GM23248 (cell line): ENCODE measurements at places on chromosomes 3 and 15. TPM values are rescaled to one million over a fixed set of nuclear protein-coding genes. Genes with fewer than 3 reads are reported as not detected.

DNA sequence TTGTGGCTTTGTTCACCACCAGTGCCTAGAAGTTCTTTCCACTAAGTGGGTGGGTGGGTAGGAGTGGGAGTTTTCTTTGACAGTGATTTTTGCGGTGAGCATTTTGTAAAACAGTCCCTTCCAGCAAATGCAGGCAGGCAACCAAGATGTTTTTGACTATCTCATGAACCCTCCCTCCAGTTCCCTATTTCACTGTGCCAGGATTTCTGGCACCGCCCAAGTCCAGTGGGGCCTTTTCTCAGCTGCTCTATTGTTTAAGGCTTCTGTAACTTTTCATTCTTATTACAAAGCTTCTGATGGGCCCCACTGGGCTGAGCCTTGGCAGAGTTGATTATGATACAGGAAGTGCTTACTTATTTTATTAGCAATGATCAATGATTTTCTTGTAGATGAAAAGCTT is 236.0 kb downstream of the EDEM1 start:
- no peaks in the 10 kb centered on the region for H3K36me3 ChIP-seq
- no peak overlapping the region for H3K4me3 ChIP-seq
- H3K4me1 ChIP-seq, result no peaks in the 10 kb centered on the region
- no peaks in the 10 kb centered on the region; the same call in 1 of the 2 replicates for H3K27me3 ChIP-seq
- H3K27ac ChIP-seq, result no peak overlapping the region

Gene COL8A1
- 164 TPM in 2 replicates for polyA plus RNA-seq

GRCh38 chr15:73051807-73052652 is at the start of gene NEO1:
NEO1 (plus strand) TSS chr15:73052463; CDS start chr15:73052676, 213 bp downstream.
- H3K4me3 ChIP-seq, result peak within 1 kb of the TSS; percentile 99
- H3K27me3 ChIP-seq, result peaks cover 11% of the 10 kb centered on the region; the same call in 1 of the 2 replicates
- H3K27ac ChIP-seq, result no peak within 1 kb of the TSS

Gene IL17RE
- 0.24 and 0.27 TPM in 2 replicates for polyA plus RNA-seq

Gene UROC1
- polyA plus RNA-seq, result not detected in 2 replicates

DNA sequence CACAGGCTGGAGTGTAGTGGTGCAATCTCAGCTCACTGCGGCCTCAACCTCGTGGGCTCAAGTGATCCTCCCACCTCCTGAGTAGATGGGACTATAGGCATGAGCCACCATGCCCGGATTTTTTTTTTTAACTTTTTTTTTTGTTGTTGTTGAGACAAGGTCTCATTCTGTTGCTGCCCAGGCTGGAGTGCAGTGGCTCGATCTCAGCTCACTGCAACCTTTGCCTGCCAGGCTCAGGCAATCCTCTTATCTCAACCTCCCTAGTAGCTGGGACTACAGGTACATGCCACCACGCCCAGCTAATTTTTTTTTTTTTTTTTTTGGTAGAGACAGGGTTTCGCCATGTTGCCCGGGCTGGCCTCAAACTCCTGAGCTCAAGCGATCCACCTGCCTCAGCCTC is 64.1 kb downstream of the NOX5 start:
- H3K27ac ChIP-seq, result no peak overlapping the region
- H3K4me1 ChIP-seq, result peaks cover 17% of the 10 kb centered on the region
- H3K4me3 ChIP-seq, result no peak overlapping the region
- H3K36me3 ChIP-seq, result no peaks in the 10 kb centered on the region
- no peak for DNase-seq
- no peaks in the 10 kb centered on the region for H3K27me3 ChIP-seq

- no peak for DNase-seq
- 0 out of 2 replicates have a peak, but pooled peaks cover 4% of the 10 kb centered on the region for H3K27me3 ChIP-seq
- no peak overlapping the region for H3K27ac ChIP-seq
- H3K36me3 ChIP-seq, result no peaks in the 10 kb centered on the region
- no peak overlapping the region for H3K4me3 ChIP-seq
Observed at GRCh38 chr3:32675650-32676049, 9.3 kb upstream of the CNOT10 start.

DNA sequence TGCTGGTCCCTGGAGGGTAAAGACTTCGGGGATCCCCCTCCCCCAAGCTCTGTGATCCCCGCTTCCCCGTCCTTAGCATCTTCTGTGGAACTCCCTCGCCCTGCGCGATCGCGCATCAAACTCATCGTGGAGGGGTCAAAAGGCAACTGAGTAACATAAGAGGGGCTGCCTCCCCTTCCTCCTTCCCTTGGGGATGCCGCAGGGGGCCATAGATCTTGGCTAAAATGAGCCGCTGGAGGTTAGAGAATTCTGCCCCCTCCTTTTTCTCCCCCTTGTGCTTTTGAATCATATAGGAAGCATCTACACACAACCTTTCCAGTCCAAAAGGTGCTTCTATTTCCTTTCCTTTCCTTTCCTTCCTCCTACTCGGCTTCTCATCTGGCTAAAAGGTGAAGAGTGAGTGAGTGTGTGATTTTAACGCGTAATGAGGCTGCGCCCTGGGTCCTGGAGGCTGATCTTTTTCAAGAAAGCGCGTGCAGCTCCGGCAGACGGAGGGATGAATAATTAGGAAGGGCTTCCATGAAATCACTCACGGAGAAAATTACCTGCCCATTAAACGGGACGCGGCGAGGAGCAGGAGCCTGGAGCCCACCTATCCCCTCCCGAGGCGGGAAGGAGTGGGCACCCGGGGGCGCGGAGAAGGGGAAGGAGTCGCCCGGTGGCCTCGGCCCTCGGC is 831 bp upstream of the ROBO2 start:
- H3K4me1 ChIP-seq, result peaks cover 7% of the 10 kb centered on the region; the same call in 1 of the 2 replicates
- H3K36me3 ChIP-seq, result no peaks in the 10 kb centered on the region
- H3K27ac ChIP-seq, result no peak overlapping the region
- peak; percentile 32 for DNase-seq

- peaks cover 61% of the 10 kb centered on the region for H3K4me1 ChIP-seq
- H3K27ac ChIP-seq, result no peak overlapping the region
- peak overlapping the region; percentile 83 for H3K4me3 ChIP-seq
- DNase-seq, result no peak
- H3K27me3 ChIP-seq, result no peaks in the 10 kb centered on the region
Observed at GRCh38 chr3:30610702-30611368, 4.4 kb downstream of the TGFBR2 start.
